HT1080 (cell line): ENCODE measurements at places on chromosomes 5 and 9.

DNA sequence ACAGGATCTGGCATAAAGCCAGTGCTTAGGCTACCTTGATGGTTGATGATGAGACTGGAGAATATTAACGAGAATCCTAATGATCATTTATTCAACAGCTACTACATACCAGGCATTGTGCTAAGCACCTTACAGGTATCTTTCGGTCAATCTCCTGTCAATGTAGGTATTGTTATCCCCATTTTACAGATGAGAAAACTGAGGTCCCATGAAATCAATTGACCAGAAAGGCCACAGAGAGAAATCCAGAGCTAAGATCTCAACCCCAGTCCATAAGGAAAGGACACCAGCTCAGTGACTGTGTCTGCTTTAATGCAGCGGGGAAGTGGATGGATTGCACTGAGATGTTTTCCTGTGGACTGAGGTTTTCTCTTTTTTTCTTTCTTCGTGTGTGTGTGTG is 63.3 kb downstream of the ARHGEF37 start:
- DNase-seq = no peak

DNA sequence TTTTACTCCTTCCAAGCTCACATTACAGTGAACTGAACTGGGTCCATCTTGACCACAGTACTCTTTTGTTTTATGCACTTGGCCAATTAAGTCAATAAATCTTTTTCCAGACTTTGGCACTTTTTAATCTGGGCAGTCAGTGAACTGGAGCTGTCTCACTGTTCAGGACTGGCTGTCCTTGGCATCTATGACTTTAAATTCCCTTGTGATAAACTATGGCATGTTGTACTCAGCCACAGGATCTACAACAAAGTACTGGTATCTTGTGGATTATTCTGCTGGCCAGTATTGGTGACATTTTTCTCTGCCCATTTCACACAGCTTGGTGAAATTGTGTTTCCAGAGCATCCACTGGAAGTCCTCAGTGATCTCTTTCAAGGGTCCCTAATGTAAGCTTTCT is 1144.8 kb upstream of the SEMA6A start:
- DNase-seq = no peak

- peak; percentile 76 for DNase-seq
Measured at GRCh38 chr9:6014670-6015270, 654 bp downstream of the RANBP6 start.

DNA sequence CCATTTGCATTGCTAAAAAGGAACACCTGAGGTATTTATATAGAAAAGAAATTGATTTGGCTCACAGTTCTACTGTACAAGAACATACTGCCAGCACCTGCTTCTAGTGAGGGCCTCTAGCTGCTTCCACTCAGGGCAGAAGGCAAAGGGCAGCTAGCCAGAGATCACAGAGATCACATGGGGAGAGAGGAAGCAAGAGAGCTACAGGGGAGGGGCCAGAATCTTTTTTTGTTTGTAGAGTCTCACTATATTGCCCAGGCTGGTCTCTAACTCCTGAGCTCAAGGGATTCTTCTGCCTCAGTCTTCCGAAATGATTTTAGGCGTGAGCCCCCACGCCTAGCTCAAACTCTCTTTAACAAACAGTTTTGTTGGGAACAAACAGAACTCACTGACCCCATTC is 6.1 kb downstream of the SLCO4C1 start:
- DNase-seq = no peak

- DNase-seq = peak; percentile 33
Measured at GRCh38 chr9:34046784-34047379, 1.8 kb downstream of the UBAP2 start.
